ENCODE measurements at places on chromosomes 16 and 17. TPM values are rescaled to one million over a fixed set of nuclear protein-coding genes. Genes with fewer than 3 reads are reported as not detected.

DNA sequence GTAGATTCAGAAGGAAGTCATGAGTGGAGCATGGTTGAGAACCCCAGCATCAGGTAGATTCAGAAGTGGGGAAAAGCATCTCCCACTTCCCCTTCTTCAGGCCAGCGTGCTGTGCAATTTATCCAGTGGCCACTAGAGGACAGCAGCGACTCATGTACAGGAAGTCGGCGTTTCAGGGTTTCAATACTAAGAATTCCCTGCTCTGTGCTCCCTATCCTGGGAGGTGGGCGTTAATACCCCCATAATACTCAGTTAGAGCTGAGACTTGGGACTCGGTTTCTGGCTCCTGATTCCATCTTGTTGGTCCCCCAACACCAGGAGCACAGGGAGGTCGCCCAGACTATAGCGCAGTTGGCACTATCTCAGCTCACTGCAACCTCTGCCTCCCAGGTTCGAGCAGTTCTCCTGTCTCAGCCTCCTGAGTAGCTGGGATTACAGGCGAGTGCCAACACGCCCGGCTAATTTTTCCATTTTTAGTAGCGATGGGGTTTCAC, 75.3 kb upstream of the AMZ2 start:
- DNase-seq: no peak

The MGAT5B gene
- total RNA-seq: 0.20 TPM

The TNFRSF17 gene
- not detected for total RNA-seq

DNA sequence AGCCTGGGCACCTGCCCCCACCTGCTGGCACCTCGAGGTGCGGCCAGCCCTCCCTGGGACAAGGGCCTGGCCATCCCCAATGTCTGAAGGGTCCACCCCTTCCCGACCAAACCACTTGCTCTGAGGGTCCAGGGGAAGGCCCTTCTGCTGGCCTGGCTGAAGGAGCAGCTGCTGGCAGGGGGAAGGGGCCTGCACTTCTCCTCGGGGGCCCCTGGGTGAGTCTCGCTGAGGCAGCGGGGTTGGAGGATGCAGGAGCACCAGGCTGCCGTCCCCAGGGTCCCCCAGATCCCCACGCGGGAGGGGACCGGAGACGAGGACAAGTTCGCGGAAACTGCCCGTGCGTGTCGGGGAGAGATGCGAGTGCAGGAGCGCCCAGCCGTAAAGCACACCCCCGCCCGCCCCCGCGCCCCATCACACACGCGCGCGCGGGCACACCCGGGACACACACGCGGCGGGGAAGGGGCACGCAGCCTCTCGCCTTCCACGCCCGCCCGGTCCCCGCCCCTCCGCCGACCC, 725 bp upstream of the CACNA1H start:
- no peak for DNase-seq

The CPHXL gene
- not detected for total RNA-seq

DNA sequence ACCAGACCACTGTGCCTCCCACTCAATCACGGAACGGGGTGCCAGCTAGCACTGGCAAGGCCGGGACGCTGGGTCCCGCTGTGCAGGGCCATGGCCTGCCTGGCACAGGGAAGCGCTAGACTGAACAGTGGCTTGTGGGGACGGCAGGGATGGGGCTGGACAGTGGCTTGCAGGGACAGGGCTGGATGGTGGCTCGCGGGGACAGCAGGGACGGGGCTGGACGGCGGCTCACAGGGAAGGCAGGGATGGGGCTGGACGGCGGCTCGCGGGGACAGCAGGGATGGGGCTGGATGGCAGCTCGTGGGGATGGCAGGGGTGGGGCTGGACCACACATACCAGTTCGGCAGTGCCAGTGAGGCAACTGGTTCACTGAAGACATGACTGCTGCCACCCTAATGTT, 32.6 kb downstream of the LMF1 start:
- peak; percentile 73 for DNase-seq

GRCh38 chr16:17357307-17358062, 113.3 kb downstream of the XYLT1 start:
- DNase-seq: no peak

- peak; percentile 100 for DNase-seq
Observed at GRCh38 chr17:7572588-7573323, 6.7 kb upstream of the CD68 start.

- DNase-seq: no peak
Observed at GRCh38 chr16:50534091-50534490, 14.1 kb upstream of the NKD1 start.

DNA sequence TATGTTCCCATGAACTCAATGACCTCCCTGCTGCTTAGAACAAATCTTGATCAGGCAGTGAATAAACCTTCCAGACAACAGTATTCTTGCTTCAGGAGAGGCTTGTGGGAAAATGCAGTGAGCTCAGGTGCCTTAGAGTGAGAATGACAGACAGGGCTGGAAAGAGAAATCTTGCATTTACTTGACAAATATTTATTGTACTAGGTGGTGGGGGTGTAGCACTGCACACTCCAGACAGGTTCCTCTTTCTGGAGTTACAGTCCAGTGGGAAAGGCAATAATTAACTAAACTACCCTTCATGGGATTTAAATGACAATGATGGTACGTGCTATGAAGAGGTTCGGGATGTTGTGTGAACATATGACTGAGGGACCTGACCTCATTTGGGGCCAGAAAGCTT, 182.9 kb downstream of the SHISA9 start:
- no peak for DNase-seq

GRCh38 chr17:44955674-44956425, 8.3 kb upstream of the KIF18B start:
- peak; percentile 28 for DNase-seq

DNA sequence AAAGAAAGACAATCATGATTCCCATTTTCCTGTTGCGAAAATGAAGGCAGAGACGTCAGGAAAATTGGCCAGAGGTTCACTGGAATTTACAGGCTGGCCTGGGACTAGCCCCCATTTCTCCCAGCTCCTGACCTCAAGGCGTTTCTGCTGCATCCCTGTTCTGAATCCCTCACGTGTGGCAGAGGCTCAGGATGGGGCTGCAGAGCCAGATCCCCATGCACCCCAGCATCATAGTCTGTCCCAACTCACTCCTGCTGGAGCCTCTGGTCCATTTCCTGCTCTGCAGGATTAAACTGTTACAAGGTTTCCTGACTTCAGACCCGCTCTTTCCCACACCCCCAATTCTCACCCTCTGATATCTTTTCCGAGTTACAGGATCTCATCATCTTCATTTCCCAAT, 2.9 kb downstream of the GPRC5B start:
- no peak for DNase-seq

DNA sequence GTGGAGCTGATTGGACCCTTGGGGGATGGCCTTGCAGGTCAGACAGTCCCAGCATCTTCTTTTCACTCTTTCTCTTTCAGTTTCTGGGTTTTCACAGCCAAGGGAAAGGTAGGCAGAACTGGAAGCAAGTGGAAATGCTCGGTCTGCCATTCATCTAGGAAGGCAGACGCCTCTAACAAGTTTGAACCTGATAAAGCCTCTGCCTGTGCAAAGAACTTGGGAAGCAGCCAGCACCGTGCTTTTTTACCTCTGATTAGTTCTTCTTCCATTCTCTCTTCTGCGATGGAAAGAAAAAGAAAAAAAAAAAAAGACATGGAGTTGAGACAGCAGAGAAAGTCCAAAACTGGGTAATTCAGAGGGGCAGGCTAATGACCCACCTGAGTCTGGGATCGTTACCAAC, 997.8 kb upstream of the EEF2KMT start:
- no peak for DNase-seq

GRCh38 chr16:8645831-8646230, 24.3 kb downstream of the METTL22 start:
- DNase-seq: peak; percentile 36

The PIMREG gene
- total RNA-seq: 7.4 TPM

DNA sequence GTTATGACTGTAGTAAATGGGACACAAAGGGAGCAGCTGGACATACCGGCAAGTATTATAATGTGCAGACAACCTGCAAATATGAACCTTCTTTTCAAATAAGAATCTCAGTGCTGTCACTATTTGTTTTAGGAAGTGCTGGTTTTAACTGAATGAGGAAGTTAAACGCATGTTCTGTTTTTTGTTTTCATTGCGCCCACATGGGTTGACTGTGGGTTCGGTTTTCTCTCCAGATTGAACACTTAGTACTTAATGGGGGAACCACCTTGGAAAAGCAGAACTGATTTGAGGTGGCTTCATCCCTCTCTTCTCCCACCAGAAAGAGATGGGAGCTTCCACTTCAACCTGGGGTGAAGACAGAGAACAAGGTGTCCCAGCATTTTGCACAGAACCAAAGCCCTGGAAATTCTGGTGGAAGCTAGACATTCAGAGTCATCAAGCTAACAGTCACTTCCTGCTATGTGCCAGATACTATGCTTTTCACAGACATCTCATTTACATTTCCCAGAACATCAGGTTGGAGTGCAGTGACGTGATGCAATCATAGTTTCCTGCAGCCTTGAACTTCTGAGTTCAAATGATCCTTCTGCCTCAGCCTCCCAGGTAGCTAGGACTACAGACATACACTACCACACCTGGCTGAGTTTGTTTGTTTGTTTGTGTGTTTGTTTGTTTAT, 149.8 kb downstream of the CDH13 start:
- DNase-seq: no peak

GRCh38 chr16:66977341-66978113, 10.9 kb upstream of the CES4A start:
- no peak for DNase-seq

The TSNAXIP1 gene
- 2.3 TPM for total RNA-seq

The FLCN gene
- 73.1 TPM for total RNA-seq

The ROGDI gene
- 35.6 TPM for total RNA-seq

The NPEPPS gene
- 113 TPM for total RNA-seq

DNA sequence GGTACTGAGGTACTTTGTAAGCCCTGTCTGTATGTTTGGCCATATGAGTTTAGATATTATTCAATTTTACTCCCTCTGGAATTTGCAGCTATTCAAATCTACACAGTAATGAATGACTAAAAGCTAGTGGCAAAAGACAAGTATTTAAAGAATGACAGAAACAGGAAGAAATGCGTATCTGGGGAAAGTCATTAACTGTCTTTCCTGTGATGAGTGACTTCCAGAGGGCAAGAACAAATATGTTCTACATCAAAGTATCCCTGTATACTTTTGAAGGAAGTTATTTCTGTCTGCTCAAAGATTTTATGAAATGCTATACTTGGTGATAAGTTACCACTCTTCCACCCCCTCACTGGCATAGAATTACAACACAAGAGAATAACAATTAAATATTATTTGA, 489.3 kb upstream of the SOX9 start:
- DNase-seq: no peak

DNA sequence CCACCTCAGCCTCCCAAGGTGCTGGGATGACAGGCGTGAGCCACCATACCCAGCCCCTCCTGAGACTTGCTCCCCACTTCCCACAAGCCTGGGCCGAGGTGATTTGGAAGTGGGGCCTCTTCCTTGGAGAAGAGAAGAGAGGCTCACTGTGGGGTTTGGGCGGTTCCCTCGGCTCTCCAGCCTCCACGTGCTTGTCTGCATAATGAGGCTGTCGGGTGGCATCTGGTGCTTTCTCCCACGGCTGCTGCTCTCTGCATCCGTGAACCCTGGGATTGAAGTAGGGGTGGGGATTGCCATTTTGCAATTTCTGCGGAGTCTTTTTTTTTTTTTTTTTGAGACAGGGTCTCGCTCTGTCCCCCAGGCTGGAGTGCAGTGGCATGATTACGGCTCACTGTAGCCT, 101.4 kb downstream of the RAP1GAP2 start:
- DNase-seq: no peak
